ENCODE measurements at places on chromosomes 5 and 9. TPM values are rescaled to one million over a fixed set of nuclear protein-coding genes. Genes with fewer than 3 reads are reported as not detected.

MAPK9 gene
- 41.6 TPM for total RNA-seq

LEAP2 gene
- 0.98 TPM for total RNA-seq

GNE gene
- total RNA-seq = 16.7 TPM

TBC1D9B gene
- total RNA-seq = 56.1 TPM

HSDL2 gene
- total RNA-seq = 28.2 TPM

GHR gene
- not detected for total RNA-seq

FSTL4 gene
- 4.0 TPM for total RNA-seq

NR2F1 gene
- 5.0 TPM for total RNA-seq

SPATA31E1 gene
- not detected for total RNA-seq

KCNV2 gene
- total RNA-seq = not detected

ATP10B gene
- total RNA-seq = not detected

GOLM1 gene
- total RNA-seq = 108 TPM

HAVCR2 gene
- total RNA-seq = 0.52 TPM

PCDHB6 gene
- total RNA-seq = 1.2 TPM

TEX48 gene
- not detected for total RNA-seq

FOXD4 gene
- total RNA-seq = 0.37 TPM

CAMK4 gene
- total RNA-seq = 0.09 TPM

FOXD4L5 gene
- total RNA-seq = not detected

CTXN3 gene
- total RNA-seq = not detected

TMEFF1 gene
- 1.1 TPM for total RNA-seq

PHYHD1 gene
- not detected for total RNA-seq

SURF1 gene
- 44.1 TPM for total RNA-seq

SH2D3C gene
- total RNA-seq = 0.16 TPM

SLC46A2 gene
- not detected for total RNA-seq

ZNF454 gene
- total RNA-seq = not detected

PCDHB3 gene
- 0.02 TPM for total RNA-seq

NPR2 gene
- total RNA-seq = 6.7 TPM

IL31RA gene
- total RNA-seq = 2.0 TPM

CDX1 gene
- total RNA-seq = not detected

MLANA gene
- total RNA-seq = not detected

TSSK1B gene
- total RNA-seq = not detected

SHLD3 gene
- 2.0 TPM for total RNA-seq

CCL21 gene
- not detected for total RNA-seq

GFRA3 gene
- 0.08 TPM for total RNA-seq

LCN9 gene
- total RNA-seq = not detected

IL6ST gene
- total RNA-seq = 34.7 TPM

EIF4E1B gene
- not detected for total RNA-seq

PLAC8L1 gene
- total RNA-seq = not detected

SWI5 gene
- total RNA-seq = 46.5 TPM

PRR16 gene
- not detected for total RNA-seq

GCNT1 gene
- total RNA-seq = 1.7 TPM

TIMD4 gene
- 1.6 TPM for total RNA-seq

GABRA6 gene
- not detected for total RNA-seq

PCDHGC4 gene
- not detected for total RNA-seq

OR1J4 gene
- not detected for total RNA-seq

HAPLN1 gene
- not detected for total RNA-seq

SPATA9 gene
- total RNA-seq = 0.09 TPM

TRIM36 gene
- 1.7 TPM for total RNA-seq

CCNJL gene
- 12.9 TPM for total RNA-seq

LAMC3 gene
- 1.5 TPM for total RNA-seq

EXOC3 gene
- total RNA-seq = 31.9 TPM

DNAJC18 gene
- 6.4 TPM for total RNA-seq

Data from A549 treated with CpdA at 1 μM for 4 hours (cell line).